ENCODE measurements at places on chromosomes 5 and 9.

DNA sequence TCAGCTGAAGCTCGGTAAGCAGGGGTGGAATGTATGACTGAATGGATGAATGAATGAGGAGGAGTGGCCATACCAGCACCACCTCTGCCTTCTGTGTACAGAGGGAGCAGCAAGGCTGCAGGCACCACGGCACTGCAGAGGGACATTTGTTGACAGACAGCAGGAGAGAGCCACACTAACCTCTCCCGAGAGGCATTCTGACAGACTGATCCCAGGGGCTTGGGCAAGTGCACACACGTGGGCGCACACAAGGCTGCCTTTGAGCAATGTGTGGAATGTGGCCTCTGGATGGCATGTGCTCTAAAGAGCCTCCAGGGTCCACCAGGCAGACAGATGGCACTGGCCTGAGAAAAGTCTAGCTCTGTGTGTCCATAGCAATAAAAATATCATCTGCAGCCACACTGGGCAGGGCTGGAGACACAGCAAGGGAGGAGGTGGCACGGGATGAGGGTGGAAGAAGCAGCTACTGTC, 111.8 kb downstream of the ACTL7B start:
- DNase-seq: no peak

GRCh38 chr5:142239394-142240159, 85.2 kb downstream of the SPRY4 start:
- DNase-seq: no peak

- no peak for DNase-seq
Measured at GRCh38 chr9:89489548-89490530, 8.1 kb downstream of the SEMA4D start.

DNA sequence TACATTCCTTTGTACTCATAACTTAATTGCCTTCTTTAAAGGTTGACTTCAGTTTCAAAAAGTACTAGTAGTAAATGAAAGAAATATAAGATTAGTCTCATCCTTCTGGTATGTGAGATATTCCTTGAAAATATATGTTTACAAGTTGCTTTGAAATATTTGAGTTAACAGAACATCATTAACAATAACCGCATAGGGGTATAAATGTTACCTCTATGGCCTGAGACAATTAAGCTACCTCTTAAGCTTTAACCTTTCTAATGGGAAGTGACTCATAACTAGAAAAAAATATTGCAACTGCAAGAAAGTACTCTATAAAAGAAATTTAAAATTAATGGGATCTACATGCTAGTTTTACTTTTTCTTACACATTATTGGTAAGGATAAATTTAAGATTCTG, 399.0 kb downstream of the CDH10 start:
- DNase-seq: no peak

DNA sequence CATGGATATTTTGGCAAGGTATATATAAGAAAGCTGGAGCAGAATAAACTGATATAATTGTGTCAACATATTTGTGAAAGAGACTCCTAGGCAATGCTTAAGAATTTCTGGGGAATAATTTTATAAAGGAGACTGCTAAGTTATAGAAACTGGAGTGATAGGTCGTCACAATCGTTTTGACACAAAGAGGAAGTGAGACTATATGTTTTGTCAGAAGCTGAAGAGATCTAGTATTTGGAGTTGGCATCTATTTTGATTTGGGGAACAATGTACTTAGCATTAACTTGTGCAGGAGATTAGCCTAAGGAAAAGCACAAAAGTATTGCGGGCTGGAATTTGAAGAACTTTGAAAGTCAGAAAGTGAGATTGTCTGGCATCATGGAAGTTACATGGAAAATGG, 582.5 kb downstream of the TAF11L14 start:
- DNase-seq: peak; percentile 26

DNA sequence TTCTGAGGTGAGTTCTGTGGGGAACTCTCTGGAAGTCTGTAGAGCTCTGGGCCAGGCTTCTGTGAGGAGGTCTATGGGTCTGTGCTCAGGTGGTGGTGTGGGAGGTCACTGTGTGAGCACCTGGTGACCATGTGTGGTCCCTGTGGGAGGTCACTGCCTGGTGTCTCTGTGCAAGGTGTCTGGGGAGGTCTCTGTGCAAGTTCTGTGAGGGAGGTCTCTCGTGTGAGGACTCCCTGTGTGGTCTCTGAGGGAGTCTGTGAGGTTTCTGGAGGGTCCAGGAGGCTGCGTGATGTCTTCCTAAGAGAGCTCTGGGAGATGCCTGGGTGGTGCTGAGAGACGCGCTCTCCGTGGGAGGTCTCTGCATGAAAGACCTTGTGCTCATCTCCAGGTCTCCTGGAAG, 6.0 kb upstream of the SPATA31E1 start:
- no peak for DNase-seq

- DNase-seq: no peak
Measured at GRCh38 chr9:133207021-133207531, 2.0 kb downstream of the OBP2B start.

- DNase-seq: no peak
Measured at GRCh38 chr5:13115476-13115875, 829.0 kb downstream of the DNAH5 start.

DNA sequence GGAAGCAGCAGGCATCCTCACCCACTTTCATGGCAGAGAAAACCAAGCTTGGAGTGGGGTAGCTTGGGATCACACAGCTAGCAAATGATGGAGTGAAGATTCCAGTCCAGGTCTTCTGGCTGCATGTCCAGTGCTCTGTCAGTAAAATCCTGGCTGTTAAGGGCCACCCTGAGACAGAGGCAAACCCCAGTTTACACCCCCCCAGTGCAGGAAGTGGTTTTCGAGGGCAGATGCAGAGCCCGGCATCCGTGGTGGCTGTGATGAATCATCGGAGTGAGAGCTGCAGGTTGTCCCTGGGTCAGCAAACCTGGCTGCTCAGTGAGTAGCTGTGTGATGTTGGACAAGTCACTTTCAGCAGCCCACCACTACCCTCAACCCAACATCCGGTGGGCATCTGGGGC, 115.4 kb downstream of the RGS3 start:
- DNase-seq: peak; percentile 50

GRCh38 chr5:149790276-149790675, 60.2 kb downstream of the PPARGC1B start:
- no peak for DNase-seq

DNA sequence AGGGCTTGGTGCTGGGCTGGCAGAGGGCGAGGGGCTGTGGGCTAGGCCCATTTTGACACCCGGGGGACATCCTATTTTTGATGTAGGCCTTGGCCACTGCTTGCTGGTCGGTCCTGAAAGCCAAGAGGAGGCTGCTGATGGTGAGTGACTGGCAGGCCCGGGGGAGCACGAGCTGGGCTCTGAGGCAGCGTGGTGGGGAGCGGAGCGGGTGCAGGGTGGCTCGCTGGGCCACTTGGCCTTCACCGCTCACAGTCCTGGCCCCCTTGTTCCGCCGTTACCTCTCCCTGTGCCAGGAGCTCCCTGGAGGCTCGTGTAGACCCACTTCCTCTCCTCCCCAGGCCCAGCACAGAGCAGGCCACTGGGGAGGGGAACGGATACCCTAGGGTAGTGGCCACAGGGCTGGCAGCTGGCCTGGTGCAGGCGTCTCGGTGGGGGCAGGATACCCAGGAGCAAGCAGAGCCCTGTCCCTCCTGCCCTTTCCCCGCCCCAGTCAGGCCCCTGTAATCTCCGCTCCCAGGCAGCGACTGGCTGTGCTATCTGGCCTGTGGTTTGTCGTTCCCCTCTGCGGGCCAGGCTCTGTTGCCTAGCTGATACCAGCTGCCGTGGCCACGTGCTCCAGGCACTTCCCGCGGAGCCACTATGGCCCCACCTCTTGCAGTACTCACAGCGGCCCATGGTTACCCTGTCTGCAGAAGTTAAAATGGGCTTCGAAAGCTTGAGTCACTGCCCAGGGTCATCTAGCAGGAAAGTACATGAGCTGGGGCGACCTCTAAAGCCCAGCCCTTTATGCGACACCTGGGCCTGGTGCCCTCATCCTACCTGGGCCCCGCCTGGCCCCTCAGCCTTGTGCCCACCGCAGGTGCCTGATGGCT, 11.7 kb upstream of the DOLPP1 start:
- DNase-seq: no peak

- DNase-seq: no peak
Measured at GRCh38 chr5:132459031-132459982, 31.3 kb downstream of the IRF1 start.

GRCh38 chr5:80149161-80149609, 106.7 kb downstream of the SERINC5 start:
- no peak for DNase-seq

DNA sequence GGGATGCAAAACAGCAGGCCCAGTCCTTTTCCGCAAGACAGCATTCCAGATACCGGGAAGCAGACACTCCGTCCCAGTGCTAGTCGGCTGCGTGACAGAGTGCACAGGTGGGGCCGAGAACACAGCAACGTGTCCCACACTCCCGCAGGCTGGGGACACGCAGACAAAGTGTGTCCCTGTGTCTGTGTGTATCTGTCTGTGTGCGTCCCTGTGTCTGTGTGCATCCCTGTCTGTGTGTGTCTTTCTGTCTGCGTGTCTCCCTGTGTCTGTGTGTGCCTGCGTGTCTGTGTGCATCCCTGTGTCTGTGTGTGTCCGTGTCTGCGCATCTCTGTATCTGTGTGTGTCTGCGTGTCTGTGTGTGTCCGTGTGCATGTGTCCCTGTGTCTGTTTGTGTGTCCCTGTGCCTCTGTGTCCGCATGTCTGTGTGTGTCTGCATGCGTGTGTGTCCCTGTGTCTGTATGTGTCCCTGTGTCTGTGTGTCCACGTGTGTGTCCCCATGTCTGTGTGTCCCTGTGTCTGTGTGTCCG, 137.0 kb downstream of the MRPL36 start:
- no peak for DNase-seq

DNA sequence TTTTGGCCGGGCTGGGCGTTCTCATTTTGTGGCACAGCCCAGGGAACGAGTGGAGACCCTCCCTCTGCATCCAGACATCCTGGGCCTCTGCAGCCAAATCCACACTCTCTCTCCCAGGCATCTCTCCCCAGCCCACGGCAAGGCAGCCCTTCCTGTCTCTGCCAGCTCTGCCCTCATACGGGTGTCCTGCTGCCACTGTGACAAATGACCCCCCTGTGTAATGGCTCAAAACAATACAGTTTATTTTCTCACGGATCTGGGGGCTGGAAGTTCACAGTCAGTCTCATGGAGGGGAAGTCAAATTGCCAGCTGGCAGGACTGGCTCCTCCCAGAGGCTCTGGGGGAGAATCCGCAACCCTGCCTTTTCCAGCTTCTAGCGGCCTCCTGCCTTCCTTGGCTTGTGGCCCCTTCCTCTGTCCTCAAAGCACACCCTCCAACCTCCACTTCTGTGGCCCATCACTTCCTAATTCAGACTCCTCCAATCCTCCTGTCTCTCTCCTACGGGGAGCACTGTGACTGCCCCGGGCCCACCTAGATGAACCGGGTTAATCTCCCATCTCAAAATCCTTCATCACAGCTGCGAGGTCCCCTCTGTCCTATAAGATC, 70.2 kb upstream of the COL5A1 start:
- no peak for DNase-seq

DNA sequence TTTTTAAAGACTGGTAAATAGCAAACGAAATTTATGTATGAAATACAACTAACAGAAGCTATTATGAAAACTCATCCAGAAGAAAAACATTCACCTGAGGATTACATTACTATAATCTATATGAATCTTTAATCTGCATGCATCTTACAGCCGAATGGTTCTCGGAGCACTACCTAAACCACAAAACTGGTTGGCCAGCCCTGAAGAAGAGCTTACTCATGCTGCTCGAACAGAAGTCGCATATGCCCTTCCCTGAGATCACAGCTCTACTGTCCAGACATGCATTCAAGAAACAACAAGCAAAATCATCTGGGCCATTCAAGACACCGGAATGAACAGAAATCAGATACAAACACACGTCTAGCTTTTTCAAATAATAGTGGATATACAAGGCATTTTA, 931.0 kb upstream of the DMAC1 start:
- no peak for DNase-seq

DNA sequence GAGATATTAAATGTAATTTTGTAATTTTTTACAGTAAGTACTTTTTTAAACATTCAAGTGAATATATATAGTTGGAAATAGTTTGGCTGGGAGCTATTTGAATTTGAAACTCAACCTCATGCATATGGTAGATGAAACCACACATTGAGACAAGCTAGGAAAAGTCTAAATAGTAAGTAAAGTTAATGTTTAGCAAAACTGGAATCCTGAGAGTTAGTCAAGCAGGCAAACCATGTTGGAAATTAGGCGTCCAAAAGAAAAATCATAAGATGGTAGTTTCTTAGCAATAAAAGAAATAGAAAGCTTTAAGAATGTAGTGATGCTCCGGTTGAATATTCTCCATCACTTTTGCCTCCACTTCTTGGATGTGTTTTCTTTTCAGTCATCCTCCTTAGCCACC, 657.1 kb upstream of the CDH10 start:
- no peak for DNase-seq

DNA sequence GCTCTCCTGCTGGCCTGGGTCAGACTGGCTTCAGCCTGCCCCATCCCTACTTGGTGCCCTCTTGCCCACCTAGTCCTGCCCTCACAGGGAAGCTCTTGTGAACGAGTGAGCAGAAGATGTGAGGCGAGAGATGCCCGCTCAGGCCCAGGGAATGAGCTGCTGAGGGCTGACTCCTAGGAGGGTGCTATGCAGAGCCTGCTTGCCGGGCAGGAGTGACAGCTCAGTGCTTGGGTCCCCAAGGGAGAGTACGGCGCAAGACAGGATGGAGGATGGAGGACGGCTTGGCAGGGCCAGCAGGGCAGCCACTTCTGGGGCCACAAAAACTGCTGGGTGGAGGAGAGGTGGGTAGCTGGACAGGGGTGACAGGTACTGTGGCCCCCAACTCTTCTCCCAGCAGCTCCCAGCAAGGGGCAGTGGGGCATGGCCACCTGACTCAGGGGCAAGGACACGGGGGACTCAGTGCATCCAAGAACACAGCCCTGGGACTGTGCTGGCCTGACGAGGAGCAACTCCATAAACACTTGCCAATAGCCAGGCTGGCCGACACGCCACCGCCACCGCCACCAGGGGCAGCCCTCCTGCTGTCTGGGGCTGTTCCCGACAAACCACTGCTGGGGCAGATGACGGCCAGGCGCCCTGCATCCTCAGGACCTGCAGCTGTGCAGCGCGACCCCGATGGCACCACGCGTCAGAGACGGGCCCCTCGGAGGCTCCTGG, 55.6 kb upstream of the UBAC1 start:
- DNase-seq: no peak

All from SIG-M5 (cell line).